ENCODE measurements at places on chromosomes 1 and 21. TPM values are rescaled to one million over a fixed set of nuclear protein-coding genes. Genes with fewer than 3 reads are reported as not detected.

The CHIA gene
- not detected for total RNA-seq

The CLDN17 gene
- not detected for total RNA-seq

The HAO2 gene
- total RNA-seq, result not detected

The OR10Z1 gene
- not detected for total RNA-seq

The CDC42SE1 gene
- 76.9 TPM for total RNA-seq

The OR6N1 gene
- total RNA-seq, result not detected

The TMEM82 gene
- total RNA-seq, result not detected

Measured in epithelial cell of umbilical artery (primary cell).